ENCODE measurements at places on chromosomes 4 and X.

- DNase-seq: no peak
Measured at GRCh38 chrX:72084114-72084513, 47.6 kb downstream of the RTL5 start.

DNA sequence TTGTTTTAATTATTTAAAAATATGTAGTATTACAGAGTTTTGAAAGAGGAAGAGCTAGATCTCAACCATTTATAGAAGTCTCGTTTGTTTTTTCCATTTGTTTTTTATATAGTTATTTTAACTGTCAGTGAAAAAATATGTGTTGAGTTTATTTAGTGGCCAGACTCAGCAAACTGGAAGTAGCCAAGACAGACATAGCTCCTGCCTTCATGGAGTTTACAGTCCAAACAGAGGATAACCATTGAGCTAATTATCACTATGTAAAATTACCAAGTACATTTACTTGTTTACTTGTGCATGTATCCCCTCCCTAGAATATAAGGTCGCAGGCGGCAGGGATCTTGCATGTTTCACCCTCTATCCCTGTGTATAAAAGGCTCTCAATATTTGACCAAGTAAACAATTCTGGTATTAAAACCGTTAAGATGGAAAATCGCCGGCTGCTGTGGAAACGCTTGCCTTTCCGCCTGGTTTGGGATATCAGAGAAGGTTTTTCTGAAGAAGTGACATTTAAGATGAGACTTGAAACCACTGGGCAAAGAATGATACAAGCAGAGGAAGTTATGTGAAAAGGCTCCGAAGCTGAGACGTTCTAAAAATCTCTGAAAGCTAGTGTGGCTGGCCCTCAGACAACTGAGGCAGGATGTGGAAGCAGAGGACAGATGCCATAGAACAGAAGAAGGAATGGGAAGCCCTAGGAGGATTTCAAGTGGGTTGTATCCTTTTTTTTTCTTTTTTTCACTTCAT, 1.3 kb upstream of the CCNI start:
- DNase-seq: no peak

- peak; percentile 74 for DNase-seq
Measured at GRCh38 chr4:10664408-10664807, 20.2 kb downstream of the CLNK start.

- DNase-seq: no peak
Measured at GRCh38 chr4:14452764-14453163, 549.5 kb upstream of the CPEB2 start.

DNA sequence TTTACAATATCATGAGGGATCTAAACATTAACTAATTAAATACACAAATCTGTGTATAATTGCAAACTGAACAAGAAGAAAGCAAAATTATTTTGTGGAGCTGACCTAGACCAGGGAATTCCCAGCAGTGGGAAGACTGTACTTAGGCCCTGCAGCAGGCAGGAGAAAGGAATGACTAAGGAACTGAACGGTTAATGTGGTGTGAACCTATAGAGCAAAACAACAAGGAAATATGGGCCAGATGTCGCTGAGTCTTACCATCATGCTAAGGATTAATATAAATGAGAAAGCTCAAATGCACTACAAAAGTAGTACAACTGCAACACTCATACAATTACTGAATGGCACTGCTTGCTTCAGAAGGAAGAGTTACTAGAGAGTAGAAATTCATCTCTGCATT, 120.3 kb upstream of the ATXN3L start:
- peak; percentile 58 for DNase-seq

All from fibroblast of upper back skin (primary cell).